Bronchial epithelial cell (primary cell): ENCODE measurements at places on chromosomes 7 and 10. TPM values are rescaled to one million over a fixed set of nuclear protein-coding genes. Genes with fewer than 3 reads are reported as not detected.

MCM10 gene
- under 0.01 and 0.38 TPM in 2 replicates for total RNA-seq

- no peak for DNase-seq
These were observed 426.5 kb upstream of the AKR1E2 start for GRCh38 chr10:4399556-4399955.

GRCh38 chr10:96360766-96361165, 2.0 kb upstream of the OPALIN start:
- DNase-seq = no peak

- no peak for DNase-seq
These were observed 52.2 kb downstream of the UNC5B start for GRCh38 chr10:71264345-71265200.

DNA sequence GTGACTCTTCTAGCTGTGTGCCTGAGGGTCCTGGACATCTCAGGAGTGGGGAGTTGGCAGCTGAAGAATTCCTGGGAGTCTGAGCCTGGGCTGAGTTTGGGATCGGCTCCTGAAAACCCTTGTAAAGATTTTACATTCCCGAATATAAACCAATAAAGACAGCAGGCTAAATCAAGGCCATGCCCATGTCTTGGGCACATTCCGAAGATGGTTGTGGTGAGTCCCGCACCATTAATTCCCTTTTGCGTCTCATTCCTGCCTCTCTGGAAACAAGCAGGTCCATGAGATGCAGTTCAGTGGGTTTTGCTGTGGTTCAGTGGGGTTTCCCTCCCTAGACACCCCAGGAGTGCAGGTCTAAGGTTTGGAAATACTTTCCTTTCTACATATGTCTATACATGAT, 90.9 kb downstream of the COL26A1 start:
- DNase-seq = no peak

- DNase-seq = peak; percentile 24
These were observed 12.3 kb downstream of the KLF14 start for GRCh38 chr7:130721486-130722277.

- DNase-seq = no peak
These were observed 59.2 kb downstream of the AKR1E2 start for GRCh38 chr10:4885162-4885561.
